ENCODE measurements at places on chromosomes 16 and 17.
A peak's percentile ranks its signal among the peaks of the same experiment; 100 is the strongest.

DNA sequence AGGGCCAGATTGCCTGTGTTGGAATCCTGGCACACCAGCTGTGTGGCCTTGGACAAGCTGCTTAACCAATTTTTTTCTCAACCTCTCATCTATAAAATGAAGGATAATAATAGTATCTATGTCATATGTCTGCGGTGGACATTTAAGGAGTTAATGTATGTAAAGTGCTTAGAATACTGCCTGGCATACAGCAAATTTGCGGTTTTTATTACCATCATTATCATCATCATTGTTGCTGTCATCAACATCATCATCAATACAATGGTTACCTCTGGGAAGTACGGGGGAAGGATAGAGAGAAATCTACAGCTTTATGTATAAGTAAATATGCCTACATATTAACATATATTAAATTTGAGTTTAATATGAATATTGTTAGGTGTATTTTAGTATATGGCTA, 37.1 kb upstream of the COX10 start:
- DNase-seq = no peak

- DNase-seq = no peak
Observed at GRCh38 chr16:68202091-68202519, 33.8 kb downstream of the ESRP2 start.

- DNase-seq = no peak
Observed at GRCh38 chr16:74657870-74658642, 8.6 kb downstream of the RFWD3 start.

DNA sequence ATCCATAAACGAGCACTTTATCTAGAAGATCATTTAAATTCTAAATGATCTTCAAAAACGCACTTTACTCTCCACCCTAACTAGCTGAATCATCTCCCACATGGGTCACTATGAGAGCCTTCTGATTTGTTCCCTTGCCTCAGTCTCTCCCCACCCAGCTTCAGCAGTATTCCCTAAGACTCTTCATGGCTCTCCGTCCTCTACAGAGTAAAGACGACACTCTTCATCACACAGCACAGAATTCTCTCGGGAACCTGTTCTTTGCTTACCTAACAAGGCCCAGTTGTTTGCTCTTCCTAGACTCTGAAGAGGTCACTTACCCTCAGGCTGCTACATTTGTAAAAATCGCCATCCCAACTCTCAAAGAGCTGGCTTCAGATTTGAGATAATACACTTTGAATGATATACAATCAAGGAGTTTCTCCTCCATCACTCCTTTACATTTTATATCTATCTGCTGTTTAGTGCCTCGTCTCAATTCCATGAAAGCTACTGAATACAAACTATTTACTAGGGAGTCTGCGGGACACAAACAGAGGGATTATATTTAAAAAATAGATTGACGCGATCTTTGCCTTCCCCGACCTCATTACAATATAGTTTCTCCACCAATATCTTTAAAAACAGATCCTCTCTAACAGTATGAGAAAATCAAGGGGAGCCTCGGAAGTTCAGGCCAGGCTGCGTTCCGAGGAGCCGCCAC, 511 bp upstream of the LIG3 start:
- no peak for DNase-seq

GRCh38 chr17:50212121-50212843, 10.9 kb upstream of the COL1A1 start:
- DNase-seq = no peak

DNA sequence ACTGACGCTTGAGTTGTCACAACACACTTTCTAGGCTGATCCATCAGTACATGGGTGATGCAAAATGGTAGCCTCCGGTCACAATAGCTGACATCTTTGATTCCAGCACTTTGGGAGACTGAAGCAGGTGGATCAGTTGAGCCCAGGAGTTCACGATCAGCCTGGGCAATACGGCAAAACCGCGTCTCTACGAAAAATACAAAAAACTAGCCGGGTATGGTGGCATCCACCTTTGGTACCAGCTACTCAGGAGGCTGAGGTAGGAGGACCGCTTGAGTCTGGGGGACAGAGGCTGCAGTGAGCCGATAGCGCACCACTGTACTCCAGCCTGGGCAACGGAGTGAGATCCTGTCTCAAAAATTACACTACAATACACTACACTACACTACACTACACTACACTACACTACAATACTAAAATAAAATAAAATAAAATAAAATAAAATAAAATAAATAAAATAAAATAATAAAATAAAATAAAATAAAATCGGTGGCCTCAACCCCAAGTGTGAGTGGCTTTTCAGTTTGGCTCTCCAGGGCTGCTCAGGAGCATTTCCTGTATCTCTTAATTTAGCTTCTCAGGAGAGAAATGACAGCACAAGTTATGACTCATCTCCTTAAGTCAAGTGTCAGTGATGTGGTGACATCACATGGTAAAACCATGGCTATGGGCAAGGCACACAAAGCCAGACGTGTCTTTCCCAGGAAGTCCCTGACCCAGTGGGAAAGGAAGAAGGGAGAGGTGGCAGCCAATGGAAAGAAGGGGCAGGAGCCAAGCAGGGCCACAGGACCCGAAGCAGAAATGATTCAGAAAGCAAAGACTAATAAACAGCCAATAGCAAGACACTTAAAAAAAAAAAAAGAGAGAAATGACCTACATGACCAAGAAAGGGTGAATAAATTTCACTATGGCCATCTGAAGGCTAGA, 75.3 kb upstream of the TBC1D3K start:
- peak; percentile 87 for DNase-seq

- DNase-seq = peak; percentile 85
Observed at GRCh38 chr17:35969558-35970380, 11.5 kb downstream of the CCL16 start.

DNA sequence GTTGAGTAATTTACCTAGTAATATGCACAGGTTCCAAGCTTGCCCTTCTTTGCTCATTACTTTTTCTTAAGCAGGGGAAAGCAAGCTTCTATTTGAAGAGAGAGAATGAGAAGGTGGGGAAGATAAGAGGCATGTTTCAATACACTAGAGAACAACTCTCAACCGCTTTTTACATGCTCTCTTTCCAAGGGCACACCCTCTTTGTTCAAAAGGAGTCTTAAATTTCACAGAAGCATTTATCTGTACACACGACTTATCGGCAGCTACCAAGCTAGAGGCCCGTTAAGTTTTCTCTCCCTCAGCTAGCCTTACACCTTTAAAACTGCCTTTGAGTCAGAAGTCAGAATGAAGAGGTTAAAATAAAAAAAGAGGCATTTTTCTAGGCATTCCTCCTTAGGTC, 79.6 kb downstream of the STH start:
- DNase-seq = no peak

GRCh38 chr17:77959926-77960521, 1.5 kb downstream of the TNRC6C start:
- DNase-seq = peak; percentile 20

DNA sequence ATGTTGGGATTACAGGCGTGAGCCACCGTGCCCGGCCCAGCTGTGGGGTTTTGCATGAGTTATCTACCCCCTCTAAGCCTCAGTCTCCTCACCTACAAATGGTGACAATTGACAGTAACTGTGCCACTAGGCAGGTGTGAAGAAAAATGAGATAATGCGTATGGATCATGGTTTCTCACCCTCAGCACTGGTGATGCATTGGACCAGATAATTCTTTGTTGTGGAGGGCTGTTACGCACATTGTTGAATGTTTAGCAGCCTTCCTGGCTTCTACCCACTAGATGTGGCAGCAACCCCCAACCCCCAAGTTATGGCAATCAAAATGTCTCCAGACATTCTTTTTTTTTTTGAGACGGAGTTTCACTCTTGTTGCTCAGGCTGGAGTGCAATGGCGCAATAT, 9.0 kb upstream of the HAPSTR1 start:
- DNase-seq = no peak

GRCh38 chr16:4433914-4434787, 8.5 kb downstream of the DNAJA3 start:
- no peak for DNase-seq

DNA sequence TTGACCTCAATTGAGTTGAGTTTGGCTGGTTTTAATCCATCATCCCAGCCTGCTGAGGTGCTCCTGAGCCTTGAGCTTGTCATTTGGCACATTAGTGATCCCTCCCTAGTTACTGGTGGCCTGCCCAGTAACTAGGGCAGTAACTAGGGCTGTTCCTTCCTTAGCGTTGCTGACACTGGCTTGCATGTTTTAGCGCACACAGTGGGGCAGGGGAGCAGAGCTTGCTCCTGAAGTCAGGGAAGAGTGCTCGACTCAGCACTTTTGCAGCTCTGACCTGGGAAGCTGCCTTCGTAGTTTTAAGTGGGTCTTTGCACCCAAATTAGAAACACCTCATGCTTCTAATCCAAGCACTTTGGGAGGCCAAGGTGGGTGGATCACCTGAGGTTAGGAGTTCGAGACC, 15.7 kb downstream of the CCDC42 start:
- no peak for DNase-seq

DNA sequence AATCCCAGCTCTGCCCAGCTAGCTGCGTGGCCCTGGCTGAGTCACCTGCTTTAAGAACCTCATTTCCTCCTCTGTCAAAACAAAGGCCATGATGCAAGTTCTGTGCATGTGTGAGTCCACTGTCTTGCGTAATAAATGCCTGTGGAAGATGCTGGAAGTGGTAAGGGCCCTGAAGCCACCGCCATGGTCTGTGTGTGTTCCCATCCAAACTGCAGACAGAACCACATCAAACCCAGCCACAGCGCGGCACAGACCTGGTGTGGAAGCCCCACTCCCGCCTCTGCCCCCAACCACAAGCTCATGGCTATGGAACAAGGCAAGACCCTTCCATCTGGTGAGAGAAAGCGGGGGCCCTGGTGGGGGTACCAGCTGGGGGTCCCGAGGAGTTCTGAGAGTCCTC, 26.0 kb downstream of the NECAB2 start:
- DNase-seq = peak; percentile 15

GRCh38 chr17:56142325-56142724, 10.9 kb upstream of the ANKFN1 start:
- no peak for DNase-seq

- no peak for DNase-seq
Observed at GRCh38 chr17:74117087-74117698, 86.3 kb upstream of the RPL38 start.

- no peak for DNase-seq
Observed at GRCh38 chr17:6232732-6233101, 162.5 kb downstream of the WSCD1 start.

DNA sequence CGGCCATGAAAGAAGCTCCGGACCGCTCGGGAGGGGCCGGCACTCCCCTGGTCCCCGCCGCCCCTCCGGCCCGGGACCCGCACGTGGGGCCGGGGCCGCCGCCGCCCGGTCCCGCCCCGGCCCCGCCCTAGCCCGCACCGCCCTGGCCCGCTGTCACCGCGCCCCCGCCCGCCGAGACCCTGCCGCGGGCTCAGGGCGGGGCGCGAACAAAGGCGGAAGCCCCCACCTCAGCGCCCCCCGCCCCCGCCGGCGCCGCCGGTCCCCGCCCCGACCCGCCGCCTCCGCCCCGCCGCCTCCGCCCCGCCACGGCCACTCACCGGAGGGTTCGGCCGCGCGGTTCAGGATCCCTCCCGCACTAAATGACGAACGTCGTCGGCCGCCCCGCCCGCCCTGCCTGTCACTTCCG, at the start of gene ARHGDIA:
Gene ARHGDIA (minus strand): TSS at position 357 of the 406 bp plus-strand sequence. CDS start 1,407 bp downstream, outside the sequence.
- DNase-seq = no peak

- DNase-seq = peak; percentile 41
Observed at GRCh38 chr16:57167953-57168352, 17.9 kb downstream of the PSME3IP1 start.

GRCh38 chr17:38613981-38614779, 8.4 kb upstream of the SRCIN1 start:
- no peak for DNase-seq

GRCh38 chr17:50871364-50871763, 5.2 kb upstream of the TOB1 start:
- peak; percentile 64 for DNase-seq

DNA sequence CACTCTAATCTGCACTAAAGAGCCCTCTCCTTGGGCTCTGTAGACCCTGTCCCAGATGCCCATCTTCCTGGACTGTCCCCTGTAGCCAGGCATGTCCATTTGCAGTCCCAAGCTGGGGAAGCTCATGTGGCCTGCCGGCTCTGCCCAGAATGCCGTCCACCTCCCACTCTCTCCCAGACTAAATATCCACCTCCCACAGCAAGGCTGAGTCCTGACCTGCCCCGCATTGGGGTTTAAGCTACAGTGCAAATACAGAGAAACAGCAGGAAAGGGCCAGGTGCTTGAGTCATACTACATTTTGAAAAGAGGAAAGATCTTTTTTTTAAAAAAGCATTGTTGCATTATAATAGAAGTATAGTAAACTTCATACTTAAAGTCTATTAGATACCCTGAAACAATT, 3.0 kb downstream of the ST6GALNAC2 start:
- no peak for DNase-seq

- no peak for DNase-seq
Observed at GRCh38 chr16:72798264-72798663, 249.7 kb downstream of the ZFHX3 start.

DNA sequence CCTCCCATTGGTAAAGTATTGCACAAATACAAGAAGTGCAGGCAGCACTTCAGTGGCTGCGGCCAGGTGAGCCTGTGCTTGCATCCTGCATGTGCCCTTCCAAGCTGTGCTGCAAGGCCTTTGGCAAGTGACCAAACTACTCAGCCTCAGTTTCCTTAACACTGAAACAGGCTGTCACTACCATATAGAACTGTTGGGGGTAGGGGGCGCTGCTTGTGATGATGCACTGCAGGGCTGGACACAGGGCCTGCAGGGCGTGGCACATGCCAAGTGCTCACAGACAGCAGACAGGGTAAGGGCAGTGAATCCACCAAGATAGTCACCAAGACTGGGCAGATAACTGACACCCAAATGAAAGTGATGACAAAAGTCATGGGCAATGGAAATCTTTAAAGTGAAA, 65.6 kb upstream of the SREBF1 start:
- no peak for DNase-seq

DNA sequence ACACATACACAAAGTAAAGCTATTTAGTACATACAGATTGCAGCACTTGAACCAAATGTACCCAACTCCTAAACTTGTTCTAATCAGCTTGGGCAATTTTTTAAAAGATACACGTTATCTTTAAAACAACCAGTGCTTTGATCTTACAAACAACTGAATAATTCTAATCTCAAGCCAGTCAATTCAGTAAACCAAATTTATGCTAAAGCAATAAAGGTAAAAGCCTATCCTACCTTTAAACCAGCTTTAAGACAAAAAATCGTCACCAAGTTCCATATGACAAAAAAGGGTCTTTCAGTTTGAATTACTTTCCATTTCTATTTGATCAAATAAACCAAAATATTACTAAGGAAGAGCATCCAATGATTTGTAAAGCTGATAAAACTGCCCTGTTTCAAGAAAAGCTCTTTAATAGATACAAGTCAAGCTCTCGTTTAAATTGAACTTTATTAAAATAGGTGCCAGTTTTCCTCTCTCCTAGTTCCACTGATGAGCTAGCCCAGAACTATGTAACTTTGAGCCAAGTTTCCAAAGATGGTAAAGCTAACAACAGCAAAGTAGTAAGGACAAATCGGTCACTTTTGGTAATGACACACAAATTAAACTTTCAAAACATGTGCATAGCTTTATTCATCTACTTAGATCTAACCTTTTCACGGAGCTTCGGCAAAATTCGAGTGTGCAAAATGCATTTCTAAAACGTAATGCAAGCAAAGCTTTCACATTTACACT, 10.2 kb downstream of the CRYBA1 start:
- peak; percentile 17 for DNase-seq

GRCh38 chr16:89322321-89323119, 105.0 kb downstream of the ZNF778 start:
- no peak for DNase-seq

GRCh38 chr16:77585379-77586251, 136.7 kb upstream of the NUDT7 start:
- peak; percentile 68 for DNase-seq

GRCh38 chr16:89922477-89922883, 662 bp upstream of the TUBB3 start:
- peak; percentile 58 for DNase-seq

All from activated CD4-positive, alpha-beta T cell treated with anti-CD3 and anti-CD28 coated beads, Interleukin-2, Interleukin-4, amounts not matched to agents 100 ng/mL and 50 ng/mL, durations not matched to agents 16 hours and 8 hours (primary cell).